Hematopoietic multipotent progenitor cell treated with erythropoietin and hydrocortisone succinate and interleukin-3 and kit ligand, for 15 days (in vitro differentiated cells): ENCODE measurements at places on chromosomes 4 and X.
A peak's percentile ranks its signal among the peaks of the same experiment; 100 is the strongest.

- peak; percentile 2 for DNase-seq
Observed at GRCh38 chrX:109472939-109473735, 8.7 kb downstream of the GUCY2F start.

DNA sequence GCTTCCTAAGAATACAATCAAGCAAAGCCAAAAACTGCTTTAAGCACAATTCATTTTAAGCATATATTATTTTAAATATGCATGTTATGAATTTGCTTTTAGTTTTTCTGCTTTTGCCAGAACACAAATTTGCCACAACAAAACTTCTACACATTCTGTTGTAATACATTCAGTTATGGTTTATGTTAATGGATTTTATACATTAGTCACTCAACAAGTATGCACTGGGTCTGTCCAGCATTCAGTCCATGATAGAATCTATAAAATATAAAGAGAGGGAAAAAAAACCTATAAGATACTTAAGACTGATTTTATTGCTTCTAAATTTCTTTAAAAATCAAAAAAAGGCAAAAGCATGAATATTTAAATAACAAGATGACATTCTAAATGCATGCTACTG is 22.2 kb downstream of the IQCM start:
- DNase-seq = no peak

DNA sequence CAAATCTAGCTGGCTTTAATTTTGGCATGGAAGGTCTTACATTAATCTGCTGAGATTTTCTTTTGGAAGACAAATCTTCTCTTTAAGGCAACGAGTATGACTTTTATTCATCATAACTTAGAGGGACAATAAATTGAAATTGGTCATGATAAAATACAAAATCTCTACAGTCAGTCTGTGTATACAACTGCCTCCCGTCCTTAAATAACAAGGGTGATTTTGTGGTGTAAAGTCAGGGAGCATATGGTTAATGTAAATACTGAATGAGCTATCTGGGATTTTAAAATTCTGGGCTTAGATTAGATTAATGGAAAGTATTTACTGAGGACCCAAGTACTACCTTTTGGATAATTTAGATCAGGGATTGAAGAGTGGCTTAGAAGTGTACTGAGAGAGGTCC is 328.4 kb upstream of the HAND2 start:
- DNase-seq = no peak

DNA sequence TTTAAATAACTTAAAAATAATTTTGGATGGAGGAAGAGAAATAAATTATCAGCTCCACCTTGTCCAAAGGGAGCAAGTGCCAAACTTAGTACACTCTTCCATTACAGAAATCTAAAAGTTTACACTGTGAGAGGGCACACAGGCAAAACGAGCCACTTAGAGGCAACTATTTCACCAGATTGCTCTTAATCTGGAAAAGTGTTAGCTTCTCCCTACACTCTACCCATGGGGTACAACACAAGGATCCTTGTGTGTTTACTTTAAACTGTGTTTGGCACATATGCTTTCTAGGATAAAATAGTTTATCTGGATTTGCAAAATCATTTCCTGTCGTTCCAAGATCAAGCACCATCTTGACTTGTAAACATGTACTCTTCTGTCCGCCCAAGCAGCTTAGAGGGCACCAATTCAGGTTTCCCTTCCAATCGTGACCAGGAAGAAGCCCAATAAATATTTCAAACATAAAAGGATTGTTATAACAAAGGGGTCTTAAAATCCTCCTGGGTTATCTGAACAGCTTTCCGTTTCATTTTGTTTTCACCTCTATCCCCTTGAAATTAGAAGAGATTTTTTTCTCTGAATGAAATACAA is 29.0 kb upstream of the KDR start:
- no peak for DNase-seq

- DNase-seq = peak; percentile 68
Observed at GRCh38 chrX:10165580-10166247, 8.9 kb downstream of the CLCN4 start.

- DNase-seq = no peak
Observed at GRCh38 chrX:119093991-119094735, 21.4 kb downstream of the CT47C1 start.

DNA sequence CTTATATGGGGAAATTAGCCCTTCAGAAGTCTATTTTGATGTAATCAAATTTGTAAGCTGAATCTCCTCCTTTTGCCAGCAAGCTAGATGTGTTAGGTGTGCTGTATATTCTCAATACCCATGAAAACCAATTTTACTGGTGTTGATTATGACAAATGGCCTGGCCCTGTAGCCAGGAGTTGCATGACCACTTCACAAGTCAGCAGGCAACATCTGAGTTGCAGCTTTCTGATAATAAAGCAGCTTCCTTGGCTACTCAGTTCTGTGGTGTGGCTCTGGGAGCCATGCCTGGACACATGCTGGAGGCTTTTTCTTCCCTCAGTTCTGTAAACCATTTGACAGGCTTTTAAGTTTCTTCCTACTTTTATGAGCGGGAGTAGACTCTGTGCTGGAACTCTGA is 154.1 kb upstream of the CXCL13 start:
- no peak for DNase-seq

- DNase-seq = no peak
Observed at GRCh38 chr4:106287353-106287969, 28.5 kb downstream of the TBCK start.

DNA sequence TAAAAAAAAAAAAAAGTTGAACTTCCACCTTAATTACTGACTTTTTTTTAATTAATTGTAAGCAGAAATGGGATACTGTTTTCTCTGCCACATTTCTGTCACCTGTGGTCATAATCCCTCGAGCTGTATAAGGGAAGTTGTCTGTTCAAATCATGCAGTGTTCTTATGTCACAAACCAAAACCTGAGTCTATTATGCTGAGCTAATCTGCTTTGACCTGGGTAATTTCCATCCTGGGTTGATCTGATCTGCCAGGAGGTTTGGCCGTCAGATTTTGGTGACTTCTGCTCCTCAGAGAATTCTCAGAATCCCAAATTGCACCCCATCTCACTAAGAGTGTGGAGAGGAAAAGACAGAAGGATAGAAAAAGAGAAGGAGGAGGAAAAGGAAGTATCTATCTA is 683.1 kb downstream of the KCTD8 start:
- DNase-seq = no peak

DNA sequence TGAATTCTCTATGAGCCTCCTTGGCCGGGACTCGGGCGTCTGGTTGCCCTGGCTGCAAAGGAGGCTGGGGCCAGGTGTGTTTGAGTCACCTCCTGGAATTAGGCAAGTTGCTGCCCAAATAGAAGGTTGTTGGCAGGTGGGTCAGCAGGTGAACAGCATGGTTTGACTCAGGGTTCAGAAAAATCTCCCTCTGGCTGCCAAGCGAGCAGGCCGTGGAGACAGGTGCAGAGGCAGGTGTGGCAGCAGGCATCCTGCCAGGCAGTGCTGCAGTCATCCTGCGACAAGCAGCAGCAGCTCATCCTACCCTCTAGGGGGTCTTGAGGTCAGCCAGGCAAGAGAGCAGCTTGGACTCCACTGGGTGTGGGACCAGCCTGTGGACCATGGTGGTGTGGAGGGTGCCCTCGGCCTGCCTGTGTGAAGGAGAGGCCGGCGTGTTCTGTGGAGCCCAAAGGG is 8.2 kb downstream of the MSANTD1 start:
- DNase-seq = no peak

DNA sequence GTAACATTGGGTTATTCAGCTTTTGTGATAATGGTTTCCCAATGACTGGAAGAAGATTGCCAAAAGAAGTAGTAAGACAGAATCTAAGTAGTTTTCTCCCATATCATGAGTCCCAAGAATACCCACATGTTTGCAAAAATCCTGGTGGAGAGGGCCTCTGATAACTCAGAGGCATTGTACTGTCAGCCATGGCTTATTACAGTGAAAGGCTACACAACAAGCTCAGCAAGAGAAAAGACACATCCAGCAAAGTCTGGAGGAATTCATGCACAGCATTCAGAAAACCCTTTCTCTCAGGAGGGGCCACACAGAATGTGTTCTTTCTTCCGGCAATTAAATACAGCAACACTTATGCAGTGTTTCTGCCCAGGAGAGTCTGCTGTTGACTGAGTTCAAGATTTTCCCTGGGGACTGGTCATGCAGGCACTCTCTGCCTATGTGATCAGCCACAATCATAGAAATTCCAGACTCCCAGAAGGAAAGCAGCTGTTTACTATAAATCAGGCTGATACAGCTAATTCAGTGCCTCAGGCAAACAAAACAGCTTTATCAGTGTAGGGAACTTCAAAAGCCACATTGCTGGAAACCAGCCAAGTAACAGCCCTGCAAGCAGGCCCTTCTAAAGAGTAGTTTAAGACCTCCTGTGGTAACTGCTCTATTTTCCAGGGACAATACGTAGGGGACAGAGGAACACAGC is 937.1 kb downstream of the CCSER1 start:
- DNase-seq = no peak

- no peak for DNase-seq
Observed at GRCh38 chr4:11376571-11376970, 52.1 kb downstream of the HS3ST1 start.

GRCh38 chrX:64205441-64205734 is at the start of gene AMER1:
AMER1 (minus strand) TSS chrX:64205708; CDS start chrX:64193286, 12,422 bp downstream.
- no peak for DNase-seq

DNA sequence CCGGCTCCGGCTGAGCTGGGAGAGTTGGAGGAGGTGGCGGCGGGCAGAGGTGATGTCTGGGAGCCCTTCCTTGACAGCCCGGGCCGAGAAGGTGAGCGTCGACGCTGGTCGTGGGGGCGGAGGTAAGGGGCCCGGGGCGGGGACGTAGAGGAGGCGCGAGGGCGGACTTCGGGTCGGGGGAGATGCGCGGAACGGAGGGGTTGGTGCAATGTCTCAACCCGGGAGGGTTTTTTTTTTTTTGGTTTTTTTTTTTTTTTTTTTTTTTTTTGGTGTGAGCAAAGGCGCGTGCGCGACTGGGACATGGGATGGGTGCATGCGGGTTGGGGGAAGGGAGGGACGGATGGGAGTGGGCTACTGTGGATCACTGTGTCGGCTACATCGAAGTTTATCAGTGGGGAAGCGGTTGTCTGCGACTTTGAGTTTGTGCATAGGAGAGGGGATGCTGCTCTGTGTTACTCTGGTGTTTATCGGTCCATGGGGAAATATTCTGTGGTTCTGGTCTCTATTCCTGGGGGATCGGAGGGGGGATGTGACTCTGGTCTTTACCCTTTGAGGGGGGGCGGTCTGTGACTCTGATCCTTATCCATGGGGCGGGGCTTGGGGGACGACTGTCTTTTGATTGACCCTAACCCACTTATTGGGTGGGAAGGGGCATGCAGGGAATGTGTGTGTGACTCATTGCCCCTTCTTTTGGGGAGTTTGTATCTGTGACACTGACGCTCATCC is 537 bp downstream of the RBM10 start:
- no peak for DNase-seq

- no peak for DNase-seq
Observed at GRCh38 chr4:15656038-15656470, 897 bp upstream of the FBXL5 start.

- DNase-seq = peak; percentile 7
Observed at GRCh38 chrX:71366674-71367256, 608 bp downstream of the TAF1 start.

DNA sequence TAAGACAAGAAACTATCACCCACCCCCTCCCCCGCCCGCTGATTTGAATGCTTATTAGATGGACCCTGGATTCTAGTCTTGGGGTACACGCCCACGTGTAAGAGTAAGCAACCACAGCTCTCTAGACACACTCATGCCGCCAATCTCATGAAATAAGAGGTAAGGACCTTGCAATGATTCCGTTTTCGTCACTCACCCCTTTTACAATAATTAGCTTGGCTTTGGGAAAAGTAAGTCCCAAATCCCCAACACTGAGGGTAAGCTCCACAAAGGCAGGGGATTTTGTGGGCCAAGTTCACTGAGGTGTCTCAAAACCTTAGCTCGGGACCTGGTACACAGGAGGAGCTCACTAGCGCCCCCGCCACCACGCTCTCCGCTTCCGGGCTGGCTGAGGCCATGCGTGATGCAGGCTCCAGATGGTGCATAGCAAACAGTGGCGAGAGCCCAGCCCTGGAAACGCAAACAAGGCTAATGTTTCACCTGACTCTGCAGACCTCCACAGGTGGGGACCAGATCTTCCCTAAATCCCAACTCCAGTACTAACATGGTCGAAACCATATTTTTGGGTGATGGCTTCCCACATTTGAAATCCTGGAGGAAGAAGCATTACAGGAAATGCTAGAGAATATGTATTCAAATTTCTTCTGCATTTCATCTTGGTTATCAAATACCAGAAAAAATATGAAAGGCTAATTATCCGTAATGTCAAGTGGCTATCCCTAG is 4.1 kb downstream of the PLAC8 start:
- DNase-seq = peak; percentile 72

- no peak for DNase-seq
Observed at GRCh38 chr4:52265781-52266525, 214.8 kb downstream of the SPATA18 start.

DNA sequence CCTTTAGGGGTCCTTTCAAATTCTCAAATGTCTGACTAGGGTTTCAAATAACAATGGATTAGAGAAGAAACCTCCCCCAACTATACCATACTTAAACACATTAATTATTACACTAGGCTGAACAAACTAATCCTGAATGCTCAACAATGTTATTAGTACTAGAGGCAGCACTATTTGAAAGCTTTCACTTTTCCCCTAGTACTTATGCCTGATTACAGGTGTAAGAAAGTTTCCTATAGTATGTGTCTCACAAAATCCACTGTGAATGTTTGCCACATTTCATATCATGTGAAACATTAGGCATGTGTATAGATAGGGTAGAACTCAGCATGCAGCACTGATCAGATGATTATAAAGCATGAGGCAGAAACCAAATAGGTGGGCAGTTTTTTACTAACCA is 336.2 kb downstream of the ZNF674 start:
- no peak for DNase-seq
